Iris pigment epithelial cell (primary cell): ENCODE measurements at places on chromosomes 7 and 10.

- peak; percentile 11 for DNase-seq
Measured at GRCh38 chr7:48285373-48285772, 114.1 kb downstream of the ABCA13 start.

DNA sequence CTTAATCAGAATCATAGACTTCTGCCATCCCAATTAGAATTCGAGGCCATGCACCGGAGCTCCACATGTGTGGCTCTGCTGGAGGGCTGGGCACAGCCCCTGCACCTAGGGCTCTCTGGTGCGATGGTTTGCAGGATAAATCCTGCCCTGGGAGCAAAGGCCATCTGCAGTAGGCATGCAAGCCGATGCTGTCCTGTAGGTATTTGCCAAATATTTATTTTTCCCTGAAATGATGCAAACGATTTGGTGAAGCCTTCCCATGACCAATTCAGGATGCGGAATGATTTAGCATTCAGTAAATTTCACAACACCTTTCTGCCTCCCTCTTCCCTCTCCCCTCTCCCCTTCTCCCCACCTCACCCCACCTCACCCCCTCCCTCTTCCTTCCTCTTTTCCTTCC, 170.6 kb downstream of the EBF3 start:
- no peak for DNase-seq

- peak; percentile 84 for DNase-seq
Measured at GRCh38 chr10:3424111-3424851, 251.7 kb upstream of the PITRM1 start.

DNA sequence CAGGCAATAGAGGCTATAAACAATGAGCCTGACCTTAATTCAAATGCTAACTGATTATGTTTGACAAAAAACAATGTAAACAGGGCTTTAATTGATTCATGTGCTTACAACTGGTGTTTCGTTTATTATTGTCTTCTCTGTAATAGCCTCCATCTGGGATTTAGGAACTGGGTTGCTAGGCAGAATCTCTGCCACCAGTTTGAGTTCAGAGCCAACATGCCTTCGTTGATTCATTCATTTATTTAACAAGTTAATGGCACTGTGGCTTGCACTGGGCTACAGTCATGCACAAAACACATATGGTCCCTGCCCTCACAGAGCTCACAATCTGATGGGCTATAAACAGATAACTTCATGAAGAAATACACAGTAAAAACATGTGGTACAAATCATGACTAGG, 19.6 kb upstream of the CDHR3 start:
- DNase-seq, result no peak
